ENCODE measurements at places on chromosomes 4 and X. TPM values are rescaled to one million over a fixed set of nuclear protein-coding genes. Genes with fewer than 3 reads are reported as not detected.

ETDB gene
- total RNA-seq: not detected

GPAT3 gene
- total RNA-seq: 5.7 TPM

TSPYL2 gene
- 21.6 TPM for total RNA-seq

CFAP99 gene
- total RNA-seq: not detected

ADAM29 gene
- not detected for total RNA-seq

AFAP1 gene
- total RNA-seq: 53.7 TPM

GYPA gene
- total RNA-seq: not detected

IL13RA2 gene
- 15.2 TPM for total RNA-seq

FAM236A gene
- total RNA-seq: not detected

PGAM4 gene
- not detected for total RNA-seq

F9 gene
- not detected for total RNA-seq

CHRDL1 gene
- total RNA-seq: 4.3 TPM

TLR10 gene
- total RNA-seq: not detected

GPRASP3 gene
- total RNA-seq: 2.5 TPM

SPACA5 gene
- not detected for total RNA-seq

BST1 gene
- 4.9 TPM for total RNA-seq

Data from myometrial cell (primary cell).